Activated naive CD4-positive, alpha-beta T cell (primary cell): ENCODE measurements at places on chromosomes 7 and 10.

DNA sequence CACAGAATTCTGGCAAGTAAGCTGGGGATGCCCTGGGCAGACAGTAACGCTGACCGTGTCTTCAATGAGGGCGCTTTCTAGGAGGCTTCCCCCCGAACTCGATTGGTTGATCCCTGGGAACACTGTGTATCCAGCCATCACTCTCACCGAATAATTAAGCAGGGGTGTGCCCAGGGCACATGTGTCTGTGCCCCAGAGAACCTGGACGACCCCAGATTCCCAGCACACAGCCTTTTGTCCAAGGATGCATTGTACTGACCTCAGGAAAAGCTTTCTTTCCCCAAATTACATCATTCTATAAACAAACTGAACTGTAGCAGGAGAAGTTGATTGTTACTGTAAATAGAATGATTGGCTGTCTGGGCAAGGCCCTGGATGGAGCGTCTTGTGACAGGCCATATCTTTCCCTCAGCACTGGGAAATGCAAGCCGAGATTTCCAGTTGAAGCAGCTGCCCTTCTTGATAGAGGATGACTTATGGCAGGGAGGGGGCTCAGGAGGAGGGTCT is 6.6 kb upstream of the DEPP1 start:
- no peak for DNase-seq

- DNase-seq, result no peak
Observed at GRCh38 chr7:2965745-2966270, 77.9 kb downstream of the CARD11 start.

GRCh38 chr10:89217057-89217990 is 10.2 kb upstream of the CH25H start:
- no peak for DNase-seq

GRCh38 chr7:27131390-27131819 is 848 bp upstream of the HOXA4 start:
- no peak for DNase-seq

DNA sequence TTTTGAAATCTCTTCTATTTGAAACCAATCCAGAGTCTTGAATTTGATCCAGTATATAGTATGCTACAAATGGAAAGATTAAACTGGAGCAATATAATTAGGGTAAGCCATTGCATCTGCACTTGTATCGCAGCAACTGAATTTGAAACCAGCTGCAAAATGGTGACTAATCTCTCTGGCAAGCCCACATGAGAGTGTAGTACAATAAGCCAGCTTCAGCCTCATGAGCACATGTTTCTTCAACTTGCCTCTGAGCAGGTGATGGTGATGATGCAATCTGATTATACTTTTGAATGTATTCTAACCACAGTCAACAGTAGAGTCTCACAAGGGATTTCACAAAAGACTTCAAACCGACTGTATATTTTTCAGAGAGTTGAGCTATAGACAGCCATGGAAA is 829 bp upstream of the RPA3 start:
- DNase-seq, result no peak

DNA sequence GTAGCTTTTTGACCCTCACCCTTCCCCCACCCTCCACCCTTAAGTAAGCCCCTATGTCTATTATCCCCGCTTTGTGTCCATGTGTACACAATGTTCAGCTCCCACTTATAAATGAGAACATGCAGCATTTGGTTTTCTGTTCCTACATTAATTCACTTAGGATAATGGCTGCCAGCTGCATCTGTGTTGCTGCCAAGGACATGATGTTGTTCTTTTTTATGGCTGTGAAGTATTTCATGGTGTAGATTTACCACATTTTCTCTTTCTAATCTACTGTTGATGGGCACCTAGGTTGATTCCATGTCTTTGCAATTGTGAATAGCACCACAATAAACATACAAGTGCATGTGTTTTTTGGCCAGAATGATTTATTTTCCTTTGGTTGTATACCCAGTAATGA is 232.2 kb downstream of the CACNA2D1 start:
- no peak for DNase-seq

- DNase-seq, result no peak
Observed at GRCh38 chr10:91974960-91975359, 51.4 kb downstream of the BTAF1 start.

GRCh38 chr10:93124580-93125318 is 51.1 kb downstream of the CYP26A1 start:
- DNase-seq, result no peak

GRCh38 chr10:18400201-18400905 is 251.0 kb downstream of the NSUN6 start:
- no peak for DNase-seq

- no peak for DNase-seq
Observed at GRCh38 chr10:24156686-24157085, 52.3 kb upstream of the KIAA1217 start.

GRCh38 chr10:57754803-57755202 is 512.9 kb downstream of the IPMK start:
- DNase-seq, result no peak

GRCh38 chr7:42285383-42285824 is 48.4 kb upstream of the GLI3 start:
- DNase-seq, result no peak

DNA sequence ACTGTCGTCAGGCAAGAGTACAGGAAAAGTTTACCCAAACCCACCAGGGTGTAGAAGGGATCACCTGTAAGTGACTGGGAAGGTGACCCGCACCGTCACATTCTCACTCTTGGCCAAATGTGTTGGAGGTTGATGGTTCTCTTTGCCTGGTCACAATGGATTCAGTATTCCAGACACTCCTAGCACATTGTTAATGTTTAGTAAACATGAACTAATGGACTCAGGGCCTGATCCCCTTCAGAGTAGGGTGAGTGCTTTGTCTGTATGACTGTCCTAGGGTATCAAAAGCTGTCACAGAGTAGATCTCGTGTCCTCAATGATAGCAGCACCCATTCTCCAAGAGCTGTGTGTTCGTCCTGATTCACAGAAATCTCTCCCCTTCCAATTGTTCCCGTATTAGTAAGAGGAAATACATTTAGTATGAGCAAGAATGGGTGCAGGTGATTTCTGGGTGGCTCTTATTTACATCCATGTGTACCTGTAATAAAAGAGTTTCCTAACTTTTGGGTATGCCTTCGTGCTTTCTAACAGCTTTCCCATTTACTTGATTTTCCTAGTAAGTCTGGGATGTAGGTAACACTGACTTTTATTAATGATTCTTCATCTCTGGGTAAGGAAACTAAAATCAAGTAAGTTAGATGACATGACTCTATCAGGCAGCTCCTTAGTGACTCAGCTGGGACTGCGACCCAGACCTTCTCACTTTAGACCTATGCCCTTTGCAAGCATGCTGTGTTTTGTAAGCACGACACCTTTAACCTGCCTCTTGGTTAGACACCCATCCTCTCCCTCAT is 4.7 kb downstream of the EEPD1 start:
- DNase-seq, result no peak

GRCh38 chr10:97704341-97704740 is 9.2 kb upstream of the MARVELD1 start:
- DNase-seq, result no peak

DNA sequence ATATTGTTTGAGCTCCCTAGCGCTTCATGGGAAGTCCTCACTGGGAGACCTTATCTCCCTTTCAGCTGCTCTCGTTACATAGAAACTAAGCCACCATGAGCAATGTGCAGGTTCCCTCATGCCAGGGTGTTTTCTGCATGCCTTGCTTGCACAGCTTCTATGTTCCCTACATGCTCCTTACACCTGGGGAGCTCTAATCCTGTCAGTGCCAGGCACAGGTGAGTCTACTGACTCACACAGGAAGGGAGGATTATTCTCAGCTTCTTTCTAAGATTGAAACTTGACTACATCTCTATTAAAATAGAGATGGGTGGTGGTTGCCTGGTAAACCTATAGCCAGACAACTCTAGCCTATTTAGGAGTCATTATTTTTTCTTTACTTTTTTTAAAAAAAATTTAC is 375.7 kb upstream of the CDC14C start:
- no peak for DNase-seq

DNA sequence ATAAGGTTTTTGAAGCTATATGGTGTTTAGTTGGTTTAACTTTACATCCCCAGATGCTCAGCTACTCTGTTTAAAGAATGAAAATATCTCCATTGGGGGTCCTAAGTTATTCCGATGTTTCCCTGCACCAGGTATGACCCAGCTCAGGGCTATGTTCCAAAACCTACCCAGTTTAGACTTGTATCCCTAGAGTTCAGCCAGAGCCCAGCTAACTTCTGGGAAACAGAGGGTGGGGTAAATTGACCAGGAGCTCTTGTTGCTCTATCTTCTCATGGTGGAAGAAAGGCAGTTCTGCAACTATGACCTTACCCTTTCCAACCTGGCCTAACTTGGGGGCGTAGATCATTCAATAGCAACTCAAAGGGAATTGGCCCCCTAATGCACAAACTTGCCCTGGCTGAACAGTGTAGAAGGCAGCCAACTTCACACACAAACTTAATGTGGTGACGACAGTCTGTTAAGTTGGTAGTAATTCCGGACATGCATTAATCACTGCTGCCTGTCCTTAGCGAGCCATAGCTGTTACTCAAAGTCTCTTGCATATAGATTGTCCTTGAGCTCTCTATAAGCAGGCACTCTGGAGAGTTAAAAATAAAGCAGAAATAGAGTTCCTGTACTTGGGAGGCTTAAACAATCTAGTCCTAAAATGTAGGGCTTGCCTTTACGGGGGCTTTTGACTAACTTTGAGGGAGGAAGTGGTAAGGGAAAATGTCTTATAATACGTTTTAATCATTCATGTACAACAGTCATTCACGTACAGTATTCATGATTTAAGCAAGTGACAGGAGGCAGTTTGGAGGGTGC is 5.3 kb upstream of the ZNRF2 start:
- DNase-seq, result no peak

DNA sequence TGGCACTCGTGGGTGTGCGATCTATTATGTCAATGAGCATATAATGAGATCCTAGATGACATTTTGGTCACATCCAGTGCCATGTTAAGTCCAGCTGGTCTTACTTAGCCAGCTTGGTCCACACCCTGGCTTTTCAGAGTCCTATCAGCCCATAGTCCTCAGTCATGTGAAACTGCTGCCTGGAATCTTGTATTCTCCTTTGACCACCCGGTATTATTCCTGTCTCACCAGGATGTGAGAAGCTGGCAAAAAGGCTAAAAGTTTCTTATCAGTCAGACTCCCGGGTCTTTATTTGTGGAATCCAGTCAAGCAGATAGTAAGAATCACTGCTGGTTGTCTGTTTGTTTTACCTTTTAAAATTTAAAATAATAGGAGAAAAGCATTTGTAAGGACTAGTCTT is 705.6 kb upstream of the GHITM start:
- no peak for DNase-seq

- peak; percentile 26 for DNase-seq
Observed at GRCh38 chr7:107579885-107580715, at the start of gene BCAP29. TSS of gene BCAP29 (plus strand) at chr7:107580246. CDS start at chr7:107580773, 527 bp downstream.

- no peak for DNase-seq
Observed at GRCh38 chr10:72328045-72328828, 26.5 kb downstream of the DNAJB12 start.

- DNase-seq, result no peak
Observed at GRCh38 chr10:83543691-83544462, 595.4 kb upstream of the GHITM start.

DNA sequence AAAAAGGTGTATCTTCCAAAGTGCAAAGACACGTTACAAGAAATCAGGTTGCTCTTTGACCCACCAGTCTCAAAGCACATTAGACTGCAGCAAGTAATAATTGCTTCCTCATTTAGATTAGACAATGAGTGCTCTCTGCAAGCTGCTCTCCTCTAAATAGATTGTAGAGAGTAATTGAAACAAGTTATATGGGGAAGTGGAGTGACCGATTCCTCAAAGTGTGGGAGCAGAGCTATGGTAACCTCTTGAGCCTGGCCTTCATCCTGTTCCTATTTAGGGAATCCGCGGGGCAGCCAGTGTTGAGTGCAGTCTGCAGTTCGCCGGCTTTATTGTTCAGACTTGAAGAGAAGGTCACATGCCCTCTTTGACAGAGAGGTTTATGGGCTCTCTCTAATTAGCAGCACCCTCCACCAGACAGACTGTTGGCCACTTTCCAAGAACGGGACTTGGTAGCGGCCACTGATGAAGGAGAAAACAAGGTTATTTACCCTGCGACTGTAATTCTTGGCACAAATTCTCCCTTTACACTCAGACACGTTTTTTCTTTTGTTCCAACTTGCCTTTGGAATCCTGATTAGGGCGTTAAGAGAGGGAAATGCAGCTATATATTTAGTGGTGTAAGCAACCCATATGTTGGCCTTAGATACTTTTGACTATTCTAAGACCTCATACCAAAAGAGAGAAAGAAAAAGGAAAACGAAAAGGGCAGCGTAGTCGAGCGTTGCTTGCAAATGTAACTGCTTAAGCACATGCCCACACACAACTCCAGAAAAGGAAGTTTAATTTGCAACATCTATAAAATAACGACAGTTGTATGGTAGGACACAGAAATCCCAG is 107.5 kb downstream of the REEP3 start:
- DNase-seq, result no peak

DNA sequence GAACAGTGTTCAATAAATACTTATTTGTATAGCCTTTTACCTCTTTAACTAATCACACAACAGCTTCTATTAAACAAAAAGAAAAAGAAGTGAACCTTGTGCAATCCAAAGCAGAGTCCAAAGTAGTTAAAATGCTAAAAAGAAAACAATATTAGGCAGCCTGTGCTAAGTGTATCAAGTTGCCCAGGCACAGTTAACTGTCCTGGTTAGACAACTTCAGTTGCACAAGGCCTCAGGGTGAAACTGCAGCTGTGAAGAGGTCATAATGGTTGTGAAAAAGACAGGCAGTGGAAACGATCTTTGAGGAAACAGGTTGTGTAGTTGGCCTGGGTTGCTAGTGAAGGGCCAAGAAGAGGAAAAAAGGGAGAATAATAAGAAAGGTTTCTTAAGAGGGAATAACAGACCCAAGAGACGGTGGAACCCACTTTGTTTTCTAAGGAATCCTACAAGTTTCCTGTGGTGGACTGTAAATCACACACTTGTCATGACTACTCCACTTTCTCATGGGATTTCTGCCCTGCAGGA is 6.0 kb upstream of the CROT start:
- DNase-seq, result no peak

GRCh38 chr7:69935107-69935506 is 336.8 kb downstream of the AUTS2 start:
- no peak for DNase-seq

GRCh38 chr10:77565590-77566023 is 72.0 kb downstream of the KCNMA1 start:
- no peak for DNase-seq

GRCh38 chr7:93860261-93860660 is 30.3 kb downstream of the TFPI2 start:
- no peak for DNase-seq

GRCh38 chr7:96415293-96415940 is 93.5 kb upstream of the SLC25A13 start:
- DNase-seq, result no peak

DNA sequence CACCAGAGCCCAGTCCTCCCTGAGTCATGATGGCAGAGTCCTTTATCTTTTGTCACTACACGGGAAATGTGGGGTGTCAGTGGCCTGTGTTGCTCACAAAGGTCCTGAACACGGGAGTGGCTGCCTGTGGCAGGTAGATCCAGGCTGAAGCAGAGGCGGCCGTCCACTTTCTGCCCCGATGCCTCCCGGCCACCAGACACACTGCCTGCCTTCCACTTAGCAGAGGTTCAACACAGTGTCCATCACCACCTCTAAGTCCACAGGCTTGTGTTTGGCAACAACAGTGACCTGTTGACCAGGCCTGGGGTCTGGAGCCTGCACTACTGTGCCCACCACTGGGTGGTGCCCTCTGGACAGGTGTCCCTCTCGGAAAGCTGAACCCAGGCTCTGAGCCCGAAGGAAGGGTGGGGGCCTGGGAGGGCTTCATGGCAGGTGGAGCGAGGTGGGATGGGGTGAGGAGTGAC is 49.9 kb upstream of the CAMK2B start:
- no peak for DNase-seq

GRCh38 chr7:29199776-29200175 is 5.2 kb downstream of the CHN2 start:
- DNase-seq, result no peak

GRCh38 chr10:30562787-30563186 is 66.8 kb downstream of the LYZL2 start:
- no peak for DNase-seq
